ENCODE measurements at places on chromosomes 2 and 18. TPM values are rescaled to one million over a fixed set of nuclear protein-coding genes. Genes with fewer than 3 reads are reported as not detected.

DNA sequence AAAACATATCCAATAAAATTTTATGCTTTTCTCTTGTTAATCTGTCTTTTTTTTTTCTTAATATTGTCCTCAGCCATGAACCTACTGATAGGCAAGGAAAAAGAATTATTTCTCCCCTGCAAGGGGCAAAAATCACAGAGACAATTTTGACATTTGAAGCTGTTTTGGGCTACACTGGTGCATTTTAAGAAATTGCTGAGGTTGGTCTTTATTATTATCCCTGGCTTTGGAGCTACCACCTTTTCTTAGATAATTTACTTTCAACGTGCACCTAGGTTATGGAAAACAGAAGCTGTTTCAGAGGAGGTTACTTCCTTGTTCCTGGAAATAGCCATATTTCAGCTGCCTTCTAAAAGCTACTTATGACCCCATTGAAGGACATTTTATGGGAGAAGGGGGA, 195.5 kb upstream of the KYNU start:
- DNase-seq = no peak

SLC30A3 gene
- not detected for total RNA-seq

DNA sequence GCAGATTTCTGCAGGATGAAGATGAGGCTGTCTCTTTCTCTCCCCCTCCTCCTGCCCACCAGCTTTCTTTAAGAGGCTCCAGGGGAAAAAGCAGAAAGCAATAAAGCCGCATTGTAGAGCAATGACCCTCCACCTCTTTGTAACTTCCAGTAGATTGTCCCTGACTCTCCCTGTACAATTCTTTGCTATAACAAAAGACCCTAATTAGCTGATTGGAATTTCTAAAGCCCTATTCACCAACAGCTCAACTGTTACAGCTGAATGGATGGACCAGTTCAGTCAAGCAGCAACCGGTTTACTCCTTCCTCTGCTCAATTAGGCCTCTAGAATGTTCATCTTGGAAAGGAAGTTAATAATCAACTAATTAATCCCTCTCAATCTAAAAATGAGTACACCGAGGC, 301.0 kb downstream of the STK39 start:
- no peak for DNase-seq

GRCh38 chr2:192828947-192829346, 634.2 kb upstream of the TMEFF2 start:
- DNase-seq = no peak

DNA sequence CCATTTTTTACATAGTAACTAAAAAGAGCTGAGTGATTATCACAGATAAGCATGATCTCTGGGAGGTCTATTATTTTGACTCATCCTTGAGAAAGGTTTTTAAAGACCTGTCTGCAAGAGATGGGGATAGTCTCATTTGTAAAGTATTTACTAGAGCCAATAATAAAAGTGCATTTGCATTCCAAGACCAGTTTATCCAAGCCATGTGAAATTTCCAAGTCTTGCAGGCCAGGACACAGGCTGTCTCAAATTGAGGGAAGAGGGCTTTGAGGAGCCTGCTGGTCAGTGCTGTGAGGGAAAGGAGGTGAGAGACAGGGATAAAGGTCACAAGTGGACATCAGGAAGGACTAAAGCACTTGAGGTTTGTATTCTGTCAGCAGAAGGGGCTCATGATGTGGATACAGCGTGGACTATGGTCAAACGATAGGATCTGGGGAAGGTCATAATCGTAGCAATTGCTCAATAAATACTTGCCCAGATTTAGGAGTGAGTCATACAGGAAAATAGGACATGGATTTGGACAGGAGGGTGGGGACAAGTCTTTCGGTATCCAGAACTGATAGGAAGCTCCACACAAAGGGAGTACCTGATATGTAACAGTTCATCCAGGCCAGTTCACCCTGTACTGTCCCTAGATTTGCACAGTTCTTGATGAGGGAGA, 6.6 kb upstream of the CDH2 start:
- no peak for DNase-seq

ERMN gene
- 0.22 TPM for total RNA-seq

DNA sequence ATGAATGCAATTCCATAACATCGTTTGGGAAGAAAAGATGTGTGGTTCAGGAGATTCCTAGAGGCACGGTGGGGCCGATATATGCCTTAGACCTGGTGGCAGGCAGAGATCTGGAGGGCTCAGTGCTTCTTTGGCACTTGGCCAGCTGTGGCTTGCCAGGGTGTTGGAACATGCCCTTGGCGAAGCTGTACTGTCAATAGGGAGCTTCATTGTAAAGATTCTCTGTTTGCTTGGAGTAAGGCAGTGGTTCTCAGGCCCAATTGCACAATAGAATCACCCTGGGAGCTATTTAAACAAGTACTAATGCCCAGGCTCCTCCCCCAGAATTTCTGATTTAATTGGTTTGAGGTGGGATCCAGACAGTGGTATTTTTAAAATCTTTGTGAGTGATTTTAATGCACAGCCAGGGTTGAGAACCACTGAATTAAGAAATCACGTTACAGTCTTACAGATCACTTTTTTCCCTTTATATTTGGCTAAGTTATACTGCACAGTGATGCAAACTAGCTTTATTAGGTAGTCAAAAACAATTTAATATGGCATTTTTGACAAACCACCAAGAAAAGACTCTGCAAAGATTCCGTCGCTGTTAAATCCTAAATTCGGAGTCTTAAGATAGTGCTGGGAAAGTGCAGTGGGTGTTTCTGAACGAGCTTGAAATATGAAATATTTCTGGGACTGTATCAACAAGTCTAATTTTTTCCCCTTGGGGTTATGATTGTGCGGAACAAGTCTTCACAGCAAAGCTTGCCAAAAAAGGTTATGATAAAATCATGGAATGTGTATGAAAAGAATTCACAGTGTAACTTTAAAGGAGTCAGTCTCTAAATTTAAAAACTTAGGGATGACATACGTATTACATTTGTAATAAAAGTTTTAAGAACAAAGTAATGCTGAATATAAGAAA, 78.0 kb downstream of the CRIM1 start:
- no peak for DNase-seq

GRCh38 chr2:31237348-31238017, 3.5 kb downstream of the EHD3 start:
- DNase-seq = no peak

THUMPD2 gene
- total RNA-seq = 16.5 TPM

ANKRD30BL gene
- not detected for total RNA-seq

- DNase-seq = no peak
These were observed 1.9 kb downstream of the CLK1 start for GRCh38 chr2:200862532-200863000.

TRIM43 gene
- total RNA-seq = not detected

GRCh38 chr2:191686729-191687128, 8.8 kb downstream of the NABP1 start:
- no peak for DNase-seq

GRCh38 chr2:174076040-174076439, 110.9 kb upstream of the SP3 start:
- DNase-seq = no peak

DNA sequence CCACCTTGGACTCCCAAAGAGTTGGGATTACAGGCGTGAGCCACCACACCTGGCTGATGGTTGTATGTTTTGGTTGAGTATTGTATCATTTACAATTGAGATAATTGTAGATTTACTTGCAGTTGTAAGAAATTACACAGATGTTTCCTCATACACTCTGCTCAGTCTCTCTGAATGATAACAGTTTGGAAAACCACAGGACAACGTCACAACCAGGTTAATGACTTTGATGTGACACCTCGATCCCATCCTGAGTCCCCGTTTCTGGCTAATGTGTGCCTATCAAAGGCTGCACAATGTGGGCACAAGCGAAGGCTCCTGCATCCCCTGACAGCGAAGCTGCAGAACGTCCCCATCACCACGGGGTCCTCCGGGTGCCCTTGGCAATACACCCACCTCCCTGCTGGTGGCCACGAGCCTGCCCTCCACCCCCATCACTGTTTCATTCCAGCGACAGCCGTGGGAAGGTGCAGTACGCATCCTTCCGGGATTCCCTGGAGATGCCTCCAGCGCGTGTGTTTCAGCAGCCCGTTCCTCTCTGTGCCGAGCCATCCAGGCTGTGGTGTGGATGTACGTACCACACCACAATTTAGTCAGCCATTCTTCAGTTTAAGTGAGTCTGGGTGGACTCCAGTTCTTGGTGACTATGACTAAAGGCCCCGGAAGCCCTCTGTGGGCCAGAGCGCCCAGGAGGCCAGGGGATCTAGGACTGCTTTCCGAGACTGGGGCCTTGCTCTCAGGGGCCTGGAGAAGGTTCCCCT, 4.3 kb upstream of the PDCD1 start:
- no peak for DNase-seq

- no peak for DNase-seq
These were observed 307.7 kb downstream of the STK39 start for GRCh38 chr2:167939514-167940345.

- DNase-seq = no peak
These were observed 734 bp downstream of the SLC25A12 start for GRCh38 chr2:171893196-171893823.

CD207 gene
- total RNA-seq = not detected

- DNase-seq = peak; percentile 85
These were observed at the start of gene VWC2L for GRCh38 chr2:214410918-214411554. Gene VWC2L, plus strand, starts transcription at chr2:214411054. Its CDS starts 3,140 bp downstream, at chr2:214414194.

KRTCAP3 gene
- 15.4 TPM for total RNA-seq

DNA sequence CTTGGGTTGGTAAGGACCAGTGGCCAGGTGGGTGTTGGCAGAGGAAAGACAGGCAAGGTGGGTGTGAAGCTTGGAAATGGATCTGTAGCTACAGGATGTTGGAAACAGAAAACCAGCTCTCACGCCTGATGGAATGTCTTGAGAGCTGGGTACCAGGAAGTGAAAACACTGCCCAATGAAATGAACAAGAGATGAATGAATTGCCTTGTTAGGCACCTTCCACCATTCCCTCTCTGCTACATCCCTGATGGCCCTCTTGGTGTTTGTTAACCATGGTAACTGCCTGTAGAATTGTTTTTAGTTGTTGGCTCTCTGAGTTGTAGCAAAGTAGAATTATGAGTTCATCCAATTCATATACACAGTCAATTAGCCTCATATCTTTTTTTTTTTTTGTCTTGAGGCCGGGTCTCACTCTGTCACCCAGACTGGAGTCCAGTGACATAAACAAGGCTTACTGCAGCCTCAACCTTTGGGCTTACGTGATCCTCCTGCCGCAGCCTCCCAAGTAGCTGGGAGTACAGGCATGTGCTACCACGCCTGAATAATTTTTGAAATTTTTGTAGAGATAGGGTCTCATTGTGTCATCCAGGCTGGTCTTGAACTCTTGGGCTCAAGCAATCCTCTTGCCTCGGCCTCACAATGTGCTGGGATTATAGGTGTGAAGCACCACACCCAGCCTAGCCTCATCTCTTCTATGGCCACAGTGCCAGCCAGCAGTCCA, 9.5 kb downstream of the KCMF1 start:
- no peak for DNase-seq

DNA sequence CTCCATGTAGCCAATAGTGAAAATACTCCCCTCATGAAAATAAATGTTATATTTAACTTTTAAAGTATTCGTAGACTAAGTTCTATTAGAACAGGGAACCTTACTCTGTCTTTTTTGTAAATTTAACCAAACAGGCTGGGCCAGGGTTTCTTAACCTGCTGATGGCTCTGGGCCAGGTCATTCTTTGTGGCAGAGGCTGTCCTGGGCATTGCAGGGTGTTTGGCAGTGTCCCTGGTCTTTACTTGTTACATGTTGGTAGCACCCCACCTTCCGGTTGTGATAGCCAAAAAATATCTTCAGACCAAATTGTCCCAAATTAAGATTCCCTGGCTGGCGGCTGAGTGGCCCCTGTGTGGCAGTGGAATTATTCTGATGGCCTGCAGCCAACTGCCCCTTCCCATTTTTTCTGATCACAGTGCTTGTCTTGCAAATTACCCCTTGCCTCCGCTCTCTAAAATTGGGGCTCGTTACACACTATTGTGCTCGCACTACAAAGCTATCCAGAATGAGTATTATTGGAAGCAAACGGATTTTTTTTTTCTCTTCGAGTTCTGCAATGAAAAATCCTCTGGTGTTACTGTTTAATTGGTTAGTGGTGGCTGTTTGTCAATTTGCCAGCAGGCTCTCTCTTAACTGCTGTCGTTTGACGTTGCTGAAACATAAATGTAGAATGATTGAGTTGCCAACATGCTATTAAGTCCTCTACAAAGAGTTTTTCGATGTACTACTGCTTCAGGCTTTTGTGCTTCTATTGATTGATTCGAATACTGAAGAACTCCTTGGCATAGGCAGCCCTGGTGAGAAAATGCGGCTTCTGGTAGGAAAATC, 216.9 kb downstream of the SH3RF3 start:
- DNase-seq = no peak

DNA sequence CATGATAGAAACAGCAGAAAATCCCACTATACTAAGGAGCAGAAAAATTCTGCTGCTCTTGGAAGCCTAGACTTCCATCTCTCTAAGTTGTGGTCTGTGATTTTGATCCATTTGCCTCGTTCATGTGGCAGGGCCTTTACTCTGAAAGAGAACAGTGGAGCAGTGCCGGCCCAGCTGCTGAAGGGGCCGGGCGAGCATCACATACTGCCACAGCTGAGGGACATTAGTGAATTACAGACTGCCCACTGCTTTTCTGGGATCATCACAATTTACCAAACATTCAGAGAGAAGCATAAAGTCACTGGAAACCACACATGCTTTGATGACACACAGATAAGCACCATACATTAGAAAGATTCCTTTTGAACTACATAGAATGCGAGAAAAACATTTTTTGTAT, 217.0 kb upstream of the BOD1L2 start:
- no peak for DNase-seq

HSBP1L1 gene
- 7.0 TPM for total RNA-seq

ALPP gene
- total RNA-seq = not detected

FBXO48 gene
- 1.2 TPM for total RNA-seq

DNA sequence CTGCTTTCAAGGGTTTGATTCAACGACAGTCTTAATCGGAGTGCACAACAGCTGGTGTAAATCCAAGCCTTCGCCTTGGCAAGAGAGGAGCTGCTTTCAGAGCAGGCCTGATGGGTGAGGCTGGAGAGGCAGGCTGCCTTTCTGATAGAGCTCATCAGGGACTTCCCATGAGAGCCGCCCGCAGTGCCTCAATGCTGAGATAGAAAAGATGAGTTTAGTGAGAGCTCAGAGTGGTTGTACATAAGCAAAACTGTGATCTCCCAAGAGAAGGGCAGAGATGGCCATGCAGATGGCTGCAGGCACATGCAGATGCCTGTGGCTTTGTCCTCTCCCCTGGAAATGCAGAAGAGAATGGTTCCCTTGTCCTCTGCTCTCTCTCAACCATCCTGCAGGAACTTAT, 122.1 kb downstream of the ARL4C start:
- no peak for DNase-seq

TSHZ1 gene
- 16.9 TPM for total RNA-seq

- DNase-seq = no peak
These were observed 258.3 kb upstream of the SOX11 start for GRCh38 chr2:5433855-5434254.

- no peak for DNase-seq
These were observed 75.4 kb downstream of the DYSF start for GRCh38 chr2:71528749-71529148.

GRCh38 chr2:168928113-168928831, 27.2 kb downstream of the G6PC2 start:
- no peak for DNase-seq

GRCh38 chr2:133411857-133412256, 156.4 kb downstream of the NCKAP5 start:
- no peak for DNase-seq

L3MBTL4 gene
- total RNA-seq = 8.0 TPM

GRCh38 chr2:237257471-237257951, 156.5 kb downstream of the COL6A3 start:
- no peak for DNase-seq

- DNase-seq = no peak
These were observed 109.4 kb downstream of the KCTD1 start for GRCh38 chr18:26438980-26439379.
